HuH-7 (cell line): ENCODE measurements at places on chromosomes 12 and 14.
A peak's percentile ranks its signal among the peaks of the same experiment; 100 is the strongest.

DNA sequence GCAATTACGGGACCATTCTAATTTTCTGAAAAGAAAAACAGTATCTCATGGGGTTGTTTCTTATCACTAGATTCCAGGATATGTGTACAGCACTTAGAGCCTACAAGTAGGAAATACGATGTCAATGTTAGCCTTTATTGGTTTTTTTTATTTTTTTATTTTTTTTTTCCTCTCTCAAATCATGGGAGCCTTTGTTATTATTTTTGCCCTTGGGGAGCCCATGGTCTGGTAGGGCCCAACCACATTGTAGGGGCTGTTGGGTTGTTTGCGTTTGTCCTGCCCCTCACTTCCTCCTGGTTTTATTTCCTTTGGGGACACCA is 5.9 kb downstream of the MORN3 start:
- DNase-seq, result no peak

GRCh38 chr14:31582286-31582691 is 21.1 kb downstream of the NUBPL start:
- no peak for DNase-seq

DNA sequence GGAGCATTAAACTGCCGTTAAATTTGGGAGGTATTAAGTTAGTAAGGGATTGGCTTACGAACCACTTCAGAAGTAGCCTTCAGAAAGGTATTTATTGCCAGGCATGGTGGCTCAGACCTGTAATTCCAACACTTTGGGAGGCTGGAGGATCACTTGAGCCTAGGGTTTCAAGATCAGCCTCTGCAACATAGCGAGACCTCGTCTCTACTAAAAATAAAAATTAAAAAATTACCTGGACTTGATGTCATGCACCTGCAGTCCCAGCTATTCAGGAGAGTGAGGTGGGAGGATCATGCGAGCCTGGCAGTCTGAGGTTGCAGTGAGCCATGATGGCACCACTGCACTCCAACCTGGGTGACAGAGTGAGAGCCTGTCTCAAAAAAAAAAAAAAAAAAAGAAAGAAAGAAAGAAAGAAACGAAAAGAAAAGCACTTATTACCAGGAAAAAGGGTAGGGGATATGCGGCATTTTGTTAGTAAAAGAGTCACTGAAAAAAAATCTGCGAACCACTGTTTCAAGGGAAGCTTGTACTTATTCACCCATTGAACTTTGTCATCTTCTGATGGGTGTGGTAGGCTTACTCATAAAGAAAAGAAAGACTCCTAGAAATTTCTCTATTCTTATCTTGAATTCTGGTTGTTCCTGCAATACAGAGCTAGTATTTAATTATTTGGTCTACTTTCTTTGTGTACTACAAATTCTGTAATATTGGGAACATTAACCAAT is 33.6 kb upstream of the PLEKHA5 start:
- no peak for DNase-seq

DNA sequence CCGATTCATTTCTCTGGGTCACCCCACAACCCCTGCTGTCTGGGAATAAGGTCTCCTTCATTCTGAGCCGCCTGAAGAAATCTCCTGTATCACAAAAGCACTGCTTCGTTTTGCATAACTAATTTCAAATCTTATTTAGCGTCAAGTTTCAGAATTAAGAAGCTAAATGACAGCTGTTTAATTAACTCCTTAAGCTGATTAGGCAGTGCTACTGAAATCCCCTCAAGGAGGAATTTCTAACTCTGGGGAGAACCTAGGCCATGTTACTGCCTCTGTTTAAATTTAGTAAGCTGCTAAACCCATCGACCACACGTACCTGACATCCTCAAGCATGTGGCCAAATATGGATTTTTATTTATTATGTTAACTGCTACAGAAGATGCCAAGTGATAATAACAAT is 373.6 kb downstream of the GLT1D1 start:
- DNase-seq, result no peak

DNA sequence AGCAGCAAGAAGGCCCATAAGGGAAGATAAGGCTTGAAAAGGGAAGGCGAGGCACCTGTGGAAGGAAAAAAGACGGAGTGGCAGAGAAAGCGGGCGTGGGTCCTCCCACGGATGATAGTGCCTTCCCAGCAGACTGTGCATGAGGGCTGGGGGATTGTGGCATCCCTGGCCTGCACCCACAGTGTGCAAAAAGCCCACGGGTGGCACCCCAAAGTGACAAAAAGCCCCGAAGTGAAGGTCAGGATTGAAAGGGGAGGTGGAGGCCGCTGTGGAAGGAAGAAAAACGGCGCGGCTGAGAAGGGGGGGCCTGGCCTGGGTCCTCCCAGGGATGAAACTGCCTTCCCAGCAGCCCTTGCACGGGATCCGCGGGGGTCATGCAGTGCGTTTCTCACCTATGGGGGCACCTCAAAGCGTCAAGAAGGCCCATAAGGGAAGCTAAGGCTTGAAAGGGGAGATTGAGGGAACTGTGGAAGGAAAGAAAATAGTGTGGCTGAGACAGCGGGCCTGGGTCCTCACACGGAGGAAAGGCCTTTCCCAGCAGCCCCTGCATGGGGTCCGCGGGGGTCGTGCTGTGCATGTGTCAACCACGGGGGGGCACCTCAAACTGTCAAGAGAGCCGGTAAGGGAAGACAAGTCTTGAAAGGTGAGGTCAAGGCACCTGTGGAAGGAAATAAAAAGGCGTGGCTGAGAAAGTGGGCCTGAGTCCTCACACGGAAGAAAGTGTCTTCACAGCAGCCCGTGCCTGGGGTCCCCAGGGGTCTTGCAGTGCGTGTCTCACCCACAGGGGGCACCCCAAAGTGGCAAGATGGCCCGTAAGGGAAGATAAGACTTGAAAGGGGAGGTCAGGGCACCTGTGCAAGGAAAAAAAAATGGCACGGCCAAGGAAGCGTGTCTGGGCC is 274.1 kb downstream of the ALG10 start:
- no peak for DNase-seq

DNA sequence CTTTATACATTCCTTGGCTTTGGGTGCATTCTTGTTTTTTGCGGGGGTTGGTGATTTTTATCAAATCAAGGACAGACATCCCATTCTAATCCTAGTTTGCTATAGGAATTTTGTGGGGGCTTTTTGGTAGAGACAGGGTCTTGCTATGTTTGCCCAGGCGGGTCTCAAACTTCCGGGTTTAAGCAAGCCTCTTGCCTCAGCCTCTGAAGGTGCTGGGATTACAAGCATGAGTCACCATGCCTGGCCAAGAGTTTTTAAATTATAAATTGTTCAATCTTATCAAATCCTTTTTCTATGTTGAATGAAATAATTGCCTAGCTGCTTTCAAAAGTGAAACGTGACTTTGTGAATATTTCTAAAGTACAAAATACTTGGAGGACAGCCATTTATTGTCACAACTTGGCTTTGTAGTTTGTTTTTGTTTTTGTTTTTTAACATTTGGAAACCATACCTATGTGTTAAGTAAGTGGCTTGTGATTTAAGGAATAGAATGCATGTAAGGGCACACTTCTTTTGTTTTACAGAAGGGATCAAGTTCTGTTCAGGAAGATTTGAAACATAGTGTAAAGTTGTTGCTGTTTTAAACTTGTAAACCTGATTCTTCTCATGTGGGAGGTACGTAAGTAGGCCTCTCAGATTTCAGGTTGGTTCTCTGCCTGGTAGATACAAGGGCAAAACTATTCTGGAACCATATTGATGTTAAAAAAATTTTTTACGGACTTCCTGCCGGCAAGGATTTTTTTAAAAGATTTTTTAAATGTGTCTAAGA is 13.4 kb downstream of the MARK3 start:
- no peak for DNase-seq

- DNase-seq, result no peak
Observed at GRCh38 chr12:107467716-107468115, 217.9 kb upstream of the PWP1 start.

- DNase-seq, result no peak
Observed at GRCh38 chr14:22522466-22522957, 66.5 kb downstream of the DAD1 start.

- DNase-seq, result peak; percentile 65
Observed at GRCh38 chr14:105093038-105093430, 27.8 kb upstream of the GPR132 start.

DNA sequence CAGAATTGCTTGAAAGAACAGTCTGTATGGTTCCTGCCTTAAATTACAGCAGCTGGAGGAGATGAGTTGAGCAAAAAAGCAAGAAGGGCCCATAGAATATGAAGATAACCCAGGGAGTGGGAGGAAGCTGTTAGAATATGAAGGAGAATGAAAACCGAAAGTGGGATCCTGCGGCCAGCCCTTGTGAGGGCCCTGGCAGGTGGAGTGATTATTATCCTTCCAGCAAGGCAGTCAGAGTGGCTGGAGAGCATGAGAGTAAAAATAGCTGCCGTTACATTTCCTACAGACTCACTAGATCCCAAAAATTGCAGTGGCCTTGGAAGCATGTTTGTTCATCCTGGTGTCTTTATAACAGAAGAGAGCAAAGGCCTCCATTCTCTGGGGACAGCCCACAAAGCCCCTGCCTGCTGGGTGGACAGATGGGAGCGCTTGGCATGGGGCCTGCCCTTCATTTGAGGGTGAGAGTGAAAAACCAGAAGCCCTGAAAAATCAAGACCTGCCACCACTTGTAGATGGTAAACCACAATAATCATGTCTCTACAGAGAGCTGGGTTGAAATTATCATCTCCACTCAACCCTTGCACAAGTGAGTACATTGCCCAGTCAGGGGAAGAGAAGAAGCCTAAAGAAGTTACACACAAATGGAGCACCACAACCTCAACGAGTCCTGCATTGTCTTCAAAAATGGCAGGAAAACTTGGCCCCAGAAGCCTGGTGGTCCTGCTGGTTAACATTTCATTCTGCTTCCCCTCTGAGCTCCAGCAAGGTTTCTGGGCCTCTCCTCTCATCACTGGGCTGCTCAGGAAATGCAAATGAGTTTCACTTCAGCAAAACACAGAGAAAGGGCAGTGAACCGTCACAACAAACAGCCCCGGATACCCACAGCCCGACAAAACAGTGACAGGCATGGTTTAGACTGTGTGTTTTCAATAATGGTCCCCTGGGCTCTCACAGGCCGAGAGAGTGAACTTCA is 20.5 kb downstream of the ZDHHC22 start:
- DNase-seq, result no peak

GRCh38 chr12:65825507-65826352 is 1.4 kb downstream of the HMGA2 start:
- DNase-seq, result peak; percentile 46

GRCh38 chr12:24991209-24992049 is 42.5 kb upstream of the BCAT1 start:
- DNase-seq, result peak; percentile 66

DNA sequence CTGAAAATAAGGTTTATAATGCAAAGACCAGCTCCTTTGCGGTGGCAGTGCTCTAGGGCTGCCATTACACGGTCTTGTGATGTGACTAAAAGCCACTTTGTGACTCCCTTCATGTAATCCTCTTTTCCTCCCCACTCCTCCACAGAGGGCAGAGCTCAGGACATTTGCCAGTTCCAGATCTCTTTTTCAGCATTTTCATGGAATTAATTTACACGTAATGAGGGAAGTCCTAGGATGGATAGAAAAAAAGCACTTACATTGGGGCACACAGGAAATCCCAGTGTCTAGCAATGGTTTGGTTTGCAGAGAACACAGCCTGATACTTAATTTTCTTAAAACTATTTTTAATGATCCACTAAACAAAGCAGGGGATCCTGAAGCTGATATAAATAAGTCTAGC is 17.5 kb upstream of the ATF1 start:
- DNase-seq, result no peak

DNA sequence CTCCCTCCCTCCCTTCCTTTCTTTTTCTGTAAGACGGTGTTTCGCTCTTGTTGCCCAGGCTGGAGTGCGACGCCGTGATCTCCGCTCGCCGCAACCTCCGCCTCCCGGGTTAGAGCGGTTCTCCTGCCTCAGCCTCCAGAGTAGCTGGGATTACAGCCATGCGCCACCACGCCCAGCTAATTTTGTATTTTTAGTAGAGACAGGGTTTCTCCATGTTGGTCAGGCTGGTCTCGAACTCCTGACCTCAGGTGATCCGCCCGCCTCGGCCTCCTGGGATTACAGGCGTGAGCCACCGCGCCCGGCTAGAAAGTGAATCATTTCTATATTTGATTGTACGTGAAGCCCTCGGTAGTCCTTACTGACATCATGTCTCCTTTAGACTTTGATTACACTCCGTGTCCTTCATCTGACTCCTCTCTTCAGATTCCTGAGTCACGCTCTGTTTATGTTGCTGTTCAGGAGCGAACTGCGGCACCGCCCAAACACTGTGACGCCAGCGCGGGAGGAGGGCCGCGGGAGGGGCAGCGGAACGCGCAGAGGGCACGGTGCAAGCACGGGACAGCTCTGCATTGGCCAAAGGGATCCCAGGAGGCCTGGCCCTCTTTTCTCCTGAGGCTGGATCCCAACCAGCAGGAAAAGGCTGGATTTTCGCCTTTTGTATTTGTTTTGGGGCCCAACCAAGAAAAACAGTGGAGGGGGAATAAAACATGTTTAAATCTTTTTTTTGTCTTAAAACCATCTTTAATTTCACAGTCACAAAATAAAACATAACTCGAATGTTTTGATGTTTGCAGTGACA is 538 bp upstream of the GABARAPL1 start:
- DNase-seq, result peak; percentile 85

DNA sequence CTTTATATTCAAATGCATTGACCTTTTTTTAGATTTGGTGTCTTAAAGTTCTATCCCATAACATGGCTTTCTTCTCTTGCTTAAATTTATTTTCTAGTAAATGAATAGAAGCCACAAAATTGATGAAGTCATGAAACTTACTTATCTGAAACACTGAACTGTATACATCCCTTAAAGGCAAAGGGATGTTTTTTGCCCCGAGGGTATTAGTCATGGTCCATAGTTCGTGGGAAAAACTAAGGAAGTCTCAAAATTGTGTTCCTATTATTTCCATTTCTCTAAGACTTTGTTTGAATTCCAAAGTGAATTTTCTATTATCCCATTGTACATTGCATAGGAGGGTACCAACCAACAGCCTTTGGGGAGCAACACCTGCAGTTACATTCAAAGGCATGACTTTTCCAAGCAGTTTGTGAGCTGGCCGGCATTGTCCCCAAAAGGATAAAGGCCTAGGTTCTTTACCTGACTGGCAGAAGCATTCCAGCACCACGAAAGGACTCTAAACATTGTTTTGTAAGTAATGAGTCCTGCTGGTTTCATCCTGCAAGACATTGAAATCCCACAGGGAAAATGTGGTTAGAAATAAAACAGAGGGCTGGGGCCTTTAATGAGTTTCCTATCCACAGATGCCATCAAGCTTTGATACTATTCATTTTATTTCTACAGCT is 473.5 kb downstream of the PRKD1 start:
- no peak for DNase-seq
